Large intestine (tissue), 12 donors: ENCODE measurements at places on chromosomes 6 and 20. TPM values are rescaled to one million over a fixed set of nuclear protein-coding genes. Genes with fewer than 3 reads are reported as not detected.

The GMPR gene
- polyA plus RNA-seq, result 3.2 TPM

The GLP1R gene
- 0.84 TPM for polyA plus RNA-seq

The NKX2-2 gene
- polyA plus RNA-seq, result 4.1 TPM

GRCh38 chr20:6079016-6079415 lies 25.2 kb upstream of the LRRN4 start:
- DNase-seq, result no peak

DNA sequence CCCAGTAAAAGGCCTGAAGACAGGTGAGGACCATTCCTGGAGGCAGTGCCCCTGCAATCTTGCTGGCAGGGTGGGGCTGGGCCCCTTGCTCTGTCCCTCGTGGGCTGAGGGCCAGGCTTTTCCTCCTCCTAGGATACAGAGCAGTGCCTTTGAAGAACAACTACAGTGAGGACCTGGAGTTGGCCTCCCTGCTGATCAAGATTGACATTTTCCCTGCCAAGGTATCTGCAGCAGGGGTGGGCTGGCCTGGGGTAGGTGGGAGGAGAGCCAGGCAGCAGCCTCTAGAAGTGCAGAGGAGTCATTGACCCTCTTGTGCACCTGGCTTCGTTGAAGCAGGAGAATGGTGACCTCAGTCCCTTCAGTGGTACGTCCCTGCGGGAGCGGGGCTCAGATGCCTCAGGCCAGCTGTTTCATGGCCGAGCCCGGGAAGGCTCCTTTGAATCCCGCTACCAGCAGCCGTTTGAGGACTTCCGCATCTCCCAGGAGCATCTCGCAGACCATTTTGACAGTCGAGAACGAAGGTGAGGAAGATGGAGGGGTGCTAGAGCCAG lies 36.5 kb downstream of the PLCG1 start:
- no peak for DNase-seq

- DNase-seq, result no peak
Measured at GRCh38 chr6:100220543-100220942, 226.5 kb upstream of the MCHR2 start.

- DNase-seq, result peak; percentile 40
Measured at GRCh38 chr6:42498473-42499128, 46.9 kb upstream of the TRERF1 start.

DNA sequence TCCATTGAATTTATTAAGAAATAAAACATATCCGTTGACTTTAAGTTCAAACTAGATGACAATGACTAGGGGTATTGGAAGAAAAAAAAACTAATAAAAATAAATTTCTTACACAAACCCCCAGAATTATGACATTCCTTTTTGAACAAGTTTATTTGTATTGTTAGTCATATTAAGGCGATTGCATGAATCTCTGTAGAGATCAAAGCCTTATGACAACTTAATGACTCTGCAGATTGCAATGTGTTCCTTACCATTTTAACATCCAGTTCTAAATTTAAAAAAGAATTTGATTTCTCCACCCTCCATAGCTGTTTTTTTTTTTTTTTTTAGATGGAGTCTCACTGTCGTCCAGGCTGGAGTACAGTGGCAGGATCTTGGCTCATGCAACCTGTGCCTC lies 189.8 kb upstream of the CEP162 start:
- no peak for DNase-seq
